Activated T-helper 1 cell treated with anti-CD3 and anti-CD28 coated beads, Interleukin-12 subunit alpha, Interleukin-12 subunit beta, Interleukin-2, Interleukin-4 antibody, amounts not matched to agents 30 ng/mL and 10 ng/mL and 1 ng/mL, durations not matched to agents 14 hours and 24 hours and 36 hours (primary cell): ENCODE measurements at places on chromosomes 4 and X. TPM values are rescaled to one million over a fixed set of nuclear protein-coding genes. Genes with fewer than 3 reads are reported as not detected.

GRCh38 chrX:69073241-69073640 is 92.0 kb downstream of the PJA1 start:
- no peaks in the 10 kb centered on the region for H3K36me3 ChIP-seq
- H3K4me3 ChIP-seq, result no peak overlapping the region
- no peaks in the 10 kb centered on the region for H3K27me3 ChIP-seq
- no peak overlapping the region for H3K27ac ChIP-seq

Gene TMEM154
- total RNA-seq, result 13.0 and 13.3 TPM in 2 replicates

DNA sequence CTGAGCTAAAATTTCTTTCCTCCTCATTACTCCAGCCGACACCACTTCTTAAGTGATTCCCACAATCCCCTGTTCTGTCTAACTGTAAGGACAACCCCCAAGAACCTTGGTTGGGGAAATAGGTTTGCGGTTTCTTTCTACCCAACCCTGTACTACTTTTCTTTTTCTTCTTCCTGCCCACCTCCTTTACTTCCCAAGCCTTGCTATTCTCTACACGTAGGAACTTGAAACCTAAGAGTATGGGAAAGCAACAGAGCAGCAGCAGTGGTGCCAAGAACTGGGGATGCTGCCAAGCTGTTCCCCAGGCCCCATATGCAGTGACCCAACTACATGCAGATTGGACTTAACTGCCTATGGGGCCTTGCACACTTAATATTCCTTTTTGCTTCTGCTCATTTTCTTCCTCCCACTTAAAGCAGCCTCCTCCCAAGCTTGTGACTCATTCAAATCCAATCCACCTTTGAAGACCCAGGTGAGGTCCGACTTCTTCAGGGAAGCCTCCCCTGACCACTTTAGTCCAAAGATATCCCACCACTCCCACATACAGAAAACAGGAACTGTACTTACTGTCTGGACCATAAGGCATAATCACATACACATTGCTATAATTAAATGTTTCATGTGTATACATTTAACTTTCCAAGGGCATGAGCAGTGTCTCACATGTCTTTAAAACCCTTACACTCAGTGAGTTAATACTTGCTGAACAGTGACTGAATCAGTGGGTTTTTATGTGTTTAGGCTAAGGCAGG is 1.7 kb downstream of the FAM120C start:
- peaks cover 35% of the 10 kb centered on the region for H3K36me3 ChIP-seq
- DNase-seq, result no peak
- H3K4me1 ChIP-seq, result peaks cover 55% of the 10 kb centered on the region
- no peaks in the 10 kb centered on the region for H3K27me3 ChIP-seq
- peak overlapping the region; percentile 90 for H3K4me3 ChIP-seq

- H3K4me3 ChIP-seq, result peak overlapping the region; percentile 86
- peaks cover 4% of the 10 kb centered on the region for H3K36me3 ChIP-seq
- H3K27ac ChIP-seq, result no peak overlapping the region
- DNase-seq, result no peak
- no peaks in the 10 kb centered on the region for H3K27me3 ChIP-seq
Measured at GRCh38 chr4:70992391-70992881, 1.0 kb upstream of the DCK start.

Gene MAGEB10
- not detected in 2 replicates for total RNA-seq

- DNase-seq, result no peak
- no peak overlapping the region for H3K4me3 ChIP-seq
- H3K36me3 ChIP-seq, result no peaks in the 10 kb centered on the region
- peaks cover 59% of the 10 kb centered on the region for H3K4me1 ChIP-seq
- H3K27ac ChIP-seq, result peak overlapping the region; percentile 14
Measured at GRCh38 chrX:13253223-13253622, 66.6 kb downstream of the ATXN3L start.

GRCh38 chr4:79882806-79883205 is 190.2 kb downstream of the ANTXR2 start:
- H3K27me3 ChIP-seq, result peaks cover 2% of the 10 kb centered on the region
- H3K36me3 ChIP-seq, result no peaks in the 10 kb centered on the region
- no peaks in the 10 kb centered on the region for H3K4me1 ChIP-seq
- no peak for DNase-seq
- no peak overlapping the region for H3K27ac ChIP-seq

- H3K4me3 ChIP-seq, result no peak overlapping the region
- no peak overlapping the region for H3K27ac ChIP-seq
- no peaks in the 10 kb centered on the region for H3K4me1 ChIP-seq
- no peaks in the 10 kb centered on the region for H3K36me3 ChIP-seq
- DNase-seq, result no peak
Measured at GRCh38 chr4:178778496-178778895, 1336.3 kb upstream of the AGA start.

Gene NLRP2B
- not detected in 2 replicates for total RNA-seq

Gene NKX1-1
- not detected in 2 replicates for total RNA-seq

- DNase-seq, result no peak
- H3K27ac ChIP-seq, result peak overlapping the region; percentile 80
- peak overlapping the region; percentile 89 for H3K4me3 ChIP-seq
Measured at GRCh38 chr4:88008122-88008742, 797 bp downstream of the PKD2 start.

DNA sequence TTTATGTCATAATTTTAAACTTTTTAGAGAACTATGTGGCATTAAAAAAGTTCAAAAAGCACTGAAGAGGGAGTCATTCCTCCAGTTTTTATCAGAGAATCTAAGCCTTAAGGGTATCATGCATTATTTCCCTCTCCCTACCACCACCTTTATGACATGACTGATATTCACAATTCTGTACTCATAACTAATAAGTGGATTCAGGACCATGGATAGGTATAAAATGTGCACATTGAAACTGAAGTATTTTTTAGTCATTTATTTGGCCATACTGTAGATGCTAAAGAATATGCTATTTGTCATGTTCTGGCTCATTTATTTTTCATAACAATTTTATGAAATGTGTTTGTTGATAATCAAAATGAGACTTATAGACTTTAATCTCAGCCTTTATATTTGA is 897.5 kb upstream of the AGA start:
- H3K27ac ChIP-seq, result no peak overlapping the region
- H3K36me3 ChIP-seq, result no peaks in the 10 kb centered on the region
- no peaks in the 10 kb centered on the region for H3K27me3 ChIP-seq
- no peak for DNase-seq
- H3K4me1 ChIP-seq, result no peaks in the 10 kb centered on the region

Gene MBNL3
- 8.9 and 12.3 TPM in 2 replicates for total RNA-seq

DNA sequence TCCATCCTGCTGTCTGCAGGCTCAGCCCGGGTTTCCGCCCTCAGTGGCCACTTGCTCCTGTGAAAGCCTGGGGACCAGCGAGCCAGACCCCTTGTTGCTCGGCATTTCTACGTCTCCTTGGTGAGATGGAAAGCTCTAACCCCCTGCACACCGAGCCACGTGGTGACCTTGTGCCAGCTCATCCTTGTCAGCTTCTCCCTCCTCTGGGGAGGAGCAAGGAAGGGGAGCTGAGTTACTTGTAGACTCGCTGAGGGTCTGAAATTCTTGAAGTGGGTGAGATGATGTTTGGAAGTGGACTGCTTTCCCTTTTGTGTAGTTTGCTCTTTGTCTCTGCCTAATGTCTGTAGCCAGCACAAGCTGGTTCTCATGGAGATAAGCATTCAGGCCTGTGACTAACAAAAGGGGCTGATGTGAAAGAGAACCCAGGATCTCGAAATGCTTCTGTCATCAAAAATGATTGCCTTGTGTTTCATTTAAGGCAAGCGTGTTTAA is 29.3 kb downstream of the RGS12 start:
- no peaks in the 10 kb centered on the region for H3K36me3 ChIP-seq
- H3K4me1 ChIP-seq, result no peaks in the 10 kb centered on the region
- no peak overlapping the region for H3K27ac ChIP-seq
- no peak overlapping the region for H3K4me3 ChIP-seq
- H3K27me3 ChIP-seq, result peaks cover 5% of the 10 kb centered on the region

GRCh38 chr4:14529653-14530052 is 472.6 kb upstream of the CPEB2 start:
- H3K4me1 ChIP-seq, result no peaks in the 10 kb centered on the region
- no peak for DNase-seq
- H3K27me3 ChIP-seq, result no peaks in the 10 kb centered on the region
- no peak overlapping the region for H3K27ac ChIP-seq

DNA sequence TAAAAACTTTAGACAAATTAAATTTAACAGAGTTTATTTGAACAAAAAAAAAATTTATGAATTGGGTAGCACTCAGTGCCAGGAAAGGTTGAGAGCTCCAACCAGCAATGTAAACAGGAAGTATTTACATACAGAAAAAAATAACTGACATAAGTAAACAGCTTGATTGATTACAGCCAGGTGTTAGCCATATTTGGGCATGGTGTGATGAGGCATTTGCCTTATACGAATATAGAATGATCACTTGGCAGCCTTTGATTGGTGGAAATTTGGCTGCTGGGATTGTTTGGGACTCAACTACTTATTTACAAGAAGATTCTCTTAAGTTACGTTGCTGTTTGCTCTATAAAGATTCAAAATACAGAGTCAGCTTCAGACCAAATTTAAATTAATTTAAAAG is 172.0 kb downstream of the ADAM29 start:
- no peaks in the 10 kb centered on the region for H3K4me1 ChIP-seq
- no peak overlapping the region for H3K4me3 ChIP-seq
- H3K27ac ChIP-seq, result no peak overlapping the region

DNA sequence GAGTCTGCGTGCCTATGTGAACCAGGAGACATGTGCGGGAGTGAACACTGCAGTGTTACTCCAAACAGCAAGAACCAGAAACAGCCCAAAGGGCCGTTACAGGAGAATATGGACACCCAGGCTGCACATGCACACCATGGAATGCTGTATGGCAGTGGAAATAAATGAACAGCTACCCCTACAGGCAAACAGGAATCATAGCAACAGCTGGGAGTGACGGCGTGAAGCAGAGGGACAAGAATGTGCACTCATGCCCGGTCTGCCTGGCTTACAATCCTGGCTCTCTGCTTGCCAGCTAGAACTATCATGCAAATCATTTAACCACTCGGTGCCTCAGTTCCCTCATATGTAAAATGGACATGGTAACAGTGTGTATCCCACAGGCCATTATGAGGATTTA is 16.6 kb downstream of the GPKOW start:
- H3K27me3 ChIP-seq, result no peaks in the 10 kb centered on the region
- DNase-seq, result no peak
- no peak overlapping the region for H3K4me3 ChIP-seq
- no peaks in the 10 kb centered on the region for H3K4me1 ChIP-seq
- H3K36me3 ChIP-seq, result peaks cover 14% of the 10 kb centered on the region

Gene FAM9C
- total RNA-seq, result 0.05 TPM in 2 replicates

Gene NXF2B
- not detected in 2 replicates for total RNA-seq

- H3K4me1 ChIP-seq, result peaks cover 5% of the 10 kb centered on the region
- DNase-seq, result no peak
- no peak overlapping the region for H3K27ac ChIP-seq
- H3K4me3 ChIP-seq, result no peak overlapping the region
Measured at GRCh38 chr4:81422595-81422994, 49.1 kb downstream of the RASGEF1B start.

Gene WDR17
- 1.5 and 1.6 TPM in 2 replicates for total RNA-seq

DNA sequence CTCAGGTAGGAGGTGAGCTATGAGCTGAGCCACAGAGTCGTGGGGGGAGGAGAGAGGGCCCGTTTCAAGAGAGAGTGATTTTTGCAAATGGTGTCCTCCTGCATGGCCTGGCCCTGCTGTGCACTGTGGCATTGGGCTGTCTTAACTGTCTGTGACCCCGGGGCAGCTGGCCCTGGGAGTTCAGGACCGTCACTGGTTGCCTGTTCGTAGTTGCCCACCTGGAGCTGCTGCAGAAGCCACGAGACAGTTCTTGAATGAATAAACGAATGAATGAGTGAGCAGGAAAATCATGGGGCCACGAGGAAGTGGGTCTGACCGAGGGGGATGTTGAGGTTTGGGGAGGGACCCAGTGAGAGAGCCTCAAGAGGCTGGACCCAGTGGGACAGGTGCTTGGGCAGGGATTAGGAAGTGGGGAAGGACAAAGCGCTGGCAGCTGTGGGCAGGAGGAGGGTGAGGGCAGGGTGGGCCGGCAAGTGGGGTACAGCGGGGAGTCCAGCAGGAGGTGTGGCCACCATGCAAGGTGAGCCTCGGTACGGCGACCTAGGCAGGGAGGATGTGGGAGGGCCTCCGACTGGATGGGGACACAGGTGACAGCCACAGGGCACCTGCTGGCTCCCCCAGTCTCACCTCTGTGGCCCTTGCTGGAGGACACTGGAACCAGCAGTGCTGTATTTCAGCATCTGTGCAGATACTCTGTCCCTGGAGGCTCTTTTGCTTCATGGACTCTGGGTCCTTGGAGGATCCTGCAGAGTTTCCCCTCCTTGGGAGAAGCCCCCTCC is 10.2 kb downstream of the RGS12 start:
- H3K36me3 ChIP-seq, result no peaks in the 10 kb centered on the region
- H3K27ac ChIP-seq, result peak overlapping the region; percentile 38
- DNase-seq, result no peak
- H3K4me3 ChIP-seq, result peak overlapping the region; percentile 62
- H3K4me1 ChIP-seq, result peaks cover 30% of the 10 kb centered on the region

Gene BEX5
- 0.86 and 1.3 TPM in 2 replicates for total RNA-seq

DNA sequence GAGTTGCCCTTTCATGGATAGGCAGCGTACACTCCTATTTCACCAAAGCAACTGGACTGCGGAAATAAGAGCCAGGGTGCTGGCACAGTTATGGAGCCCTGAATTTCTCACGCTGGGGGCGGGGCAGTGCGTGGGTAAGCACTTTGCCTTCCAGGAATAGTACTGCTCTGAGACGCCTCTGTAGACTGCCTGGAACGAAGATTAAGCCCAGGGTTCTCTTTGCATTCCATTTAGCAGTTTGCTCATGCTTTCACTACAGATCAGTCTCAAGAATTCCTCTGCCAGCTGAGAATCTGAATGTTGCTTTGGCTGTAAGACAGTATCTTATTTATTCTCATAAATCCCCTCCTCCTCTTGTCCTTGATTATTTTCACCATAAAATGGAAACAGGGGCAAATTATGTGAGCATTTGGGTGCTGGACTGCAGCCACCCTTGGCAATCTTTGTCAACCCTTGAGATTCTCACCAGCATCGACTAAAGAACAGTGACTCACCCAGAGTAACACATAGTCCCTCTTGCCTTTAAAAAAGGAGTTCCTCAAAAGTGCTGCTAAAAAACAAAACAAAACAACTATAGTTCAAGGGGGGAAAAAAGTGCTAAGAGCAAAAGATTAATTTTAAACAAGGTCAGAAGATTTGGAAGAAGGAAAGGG is 88.9 kb upstream of the CITED1 start:
- no peak overlapping the region for H3K4me3 ChIP-seq
- no peaks in the 10 kb centered on the region for H3K27me3 ChIP-seq
- no peaks in the 10 kb centered on the region for H3K36me3 ChIP-seq
- DNase-seq, result no peak
- no peak overlapping the region for H3K27ac ChIP-seq

DNA sequence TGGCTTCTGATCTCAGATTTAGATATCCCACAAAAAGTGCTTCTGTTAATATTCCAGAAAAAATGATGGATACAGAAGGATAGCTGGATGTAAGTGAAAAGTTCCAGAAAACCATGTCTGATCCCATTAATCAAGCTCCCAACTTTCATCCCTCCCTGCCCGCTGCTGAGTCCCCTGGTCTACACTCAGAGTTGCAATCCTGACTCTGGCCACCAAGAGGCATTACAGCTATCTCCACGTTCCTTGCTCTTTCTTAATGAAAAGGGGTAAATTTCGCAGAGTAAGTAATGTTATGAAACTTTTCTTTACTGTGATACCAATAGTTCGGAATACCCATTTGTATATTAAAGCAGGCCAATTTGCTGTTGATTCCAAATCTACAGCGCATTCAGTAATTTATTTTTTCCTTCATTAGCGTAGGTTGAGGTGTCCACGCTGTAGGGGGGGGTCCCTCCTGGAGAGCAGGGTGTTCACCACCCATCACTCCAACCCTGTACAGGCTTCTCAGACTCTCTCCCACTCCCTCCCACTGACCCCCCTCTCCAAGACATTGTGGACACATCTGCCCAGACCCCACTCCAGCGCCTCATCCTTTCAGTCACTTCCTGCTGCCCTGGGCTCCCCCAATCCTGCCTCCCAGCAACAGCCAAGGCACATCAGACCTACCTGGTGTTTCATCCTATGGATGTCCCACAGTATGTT is 55.1 kb downstream of the RAB40A start:
- H3K4me3 ChIP-seq, result peak overlapping the region; percentile 93
- H3K27ac ChIP-seq, result peak overlapping the region; percentile 58
- peaks cover 22% of the 10 kb centered on the region for H3K4me1 ChIP-seq
- peaks cover 9% of the 10 kb centered on the region for H3K27me3 ChIP-seq
- no peak for DNase-seq
